ENCODE measurements at places on chromosomes 12 and 14.

DNA sequence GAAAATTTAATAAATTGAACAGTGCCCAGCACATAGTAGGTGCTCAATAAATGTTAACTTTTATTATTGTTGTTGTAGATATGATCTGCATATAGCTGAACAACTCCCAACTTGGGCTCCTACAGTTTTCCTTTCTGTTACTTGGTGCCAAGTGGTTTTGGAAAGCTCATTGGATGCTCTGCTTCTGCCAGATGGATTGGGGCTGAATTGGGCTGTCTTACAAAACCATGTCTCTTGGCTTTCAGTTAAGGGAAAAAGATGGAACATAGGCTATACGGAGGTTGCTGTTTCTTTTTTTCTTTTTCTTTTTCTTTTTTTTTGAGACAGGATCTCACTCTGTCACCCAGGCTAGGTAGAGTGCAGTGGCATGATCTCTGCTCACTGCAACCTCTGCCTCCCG lies 140.7 kb upstream of the PWP1 start:
- no peaks in the 10 kb centered on the region for H3K4me1 ChIP-seq
- no peak overlapping the region for H3K4me3 ChIP-seq
- no peak for DNase-seq
- H3K36me3 ChIP-seq: no peaks in the 10 kb centered on the region

DNA sequence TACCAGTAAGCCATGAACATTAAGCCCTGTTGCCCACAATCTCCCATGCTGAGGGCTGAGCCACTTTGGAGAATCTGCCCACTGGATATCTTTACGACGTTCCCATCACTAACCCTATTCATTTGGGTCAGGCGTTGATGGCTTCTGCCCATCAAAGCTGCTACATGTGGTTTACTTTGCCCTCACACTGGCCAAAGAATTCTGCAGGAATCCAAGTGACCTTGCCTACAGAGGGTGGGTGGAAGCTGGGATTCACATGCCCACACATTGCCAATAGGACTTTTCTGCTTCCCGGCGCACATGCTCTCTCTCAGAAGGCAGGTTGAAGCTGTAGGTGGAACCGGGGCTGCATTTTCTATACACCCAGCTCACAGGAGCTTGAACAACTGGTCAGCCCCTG lies 28.3 kb downstream of the OAS2 start:
- no peak overlapping the region for H3K4me3 ChIP-seq
- no peak overlapping the region for H3K27ac ChIP-seq
- DNase-seq: no peak
- H3K36me3 ChIP-seq: peaks cover 94% of the 10 kb centered on the region

DNA sequence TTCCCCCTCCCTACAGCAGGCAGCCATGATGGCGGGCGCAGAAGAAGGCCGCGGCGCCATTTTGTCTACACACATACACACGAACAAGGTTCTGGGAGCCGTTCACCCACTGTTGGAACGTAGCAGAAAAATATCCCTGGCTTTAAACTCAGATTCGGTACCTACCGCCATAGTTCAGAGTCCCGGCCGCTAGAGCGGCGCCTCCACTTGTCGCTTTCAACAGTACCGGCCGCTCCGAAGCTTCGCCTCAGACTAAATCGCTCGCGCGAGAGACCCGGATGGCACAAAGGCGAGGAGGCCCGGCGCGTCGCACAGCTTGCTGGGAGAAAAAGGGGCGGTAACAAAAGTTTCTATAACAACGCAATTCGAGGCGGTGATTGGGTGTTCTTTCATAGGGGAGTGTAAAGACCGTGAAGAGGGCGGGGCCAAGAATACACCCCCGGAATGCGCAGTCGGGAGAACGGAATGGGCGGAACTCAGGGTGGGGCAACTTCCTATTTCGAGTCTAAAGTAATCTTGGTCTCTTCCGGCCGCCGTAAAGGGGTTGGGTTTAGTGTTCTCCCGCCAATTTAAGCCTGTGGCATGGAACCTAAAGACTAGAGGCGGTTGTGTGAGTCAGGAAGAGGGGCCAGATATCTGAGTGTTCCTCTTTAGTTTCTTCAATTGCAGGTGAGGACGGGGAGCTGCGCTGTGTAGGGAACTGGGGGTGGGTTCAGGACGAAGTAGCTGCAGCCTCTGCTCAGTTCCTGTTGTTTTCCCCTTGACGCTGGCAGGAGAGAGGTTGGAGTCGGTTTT lies at the start of the genes KNTC1 and RSRC2:
Gene KNTC1 (plus strand): TSS at position 567 of the 795 bp plus-strand sequence. CDS start 2,815 bp downstream, outside the sequence.
Gene RSRC2 (minus strand): TSS at position 254 of the 795 bp plus-strand sequence. CDS start 83 bp downstream, at position 171.
- peaks cover 15% of the 10 kb centered on the region for H3K36me3 ChIP-seq
- H3K27ac ChIP-seq: peak within 1 kb of the TSS; percentile 99
- DNase-seq: peak; percentile 98
- peak within 1 kb of the TSS; percentile 70 for H3K4me3 ChIP-seq

GRCh38 chr12:109459247-109459646 lies 17.9 kb downstream of the KCTD10 start:
- H3K27ac ChIP-seq: no peak overlapping the region
- no peak overlapping the region for H3K4me3 ChIP-seq
- no peak for DNase-seq

GRCh38 chr14:71574976-71575375 lies 357.3 kb upstream of the RGS6 start:
- H3K36me3 ChIP-seq: no peaks in the 10 kb centered on the region
- H3K27ac ChIP-seq: no peak overlapping the region
- H3K27me3 ChIP-seq: no peaks in the 10 kb centered on the region
- no peak overlapping the region for H3K4me3 ChIP-seq
- DNase-seq: no peak

DNA sequence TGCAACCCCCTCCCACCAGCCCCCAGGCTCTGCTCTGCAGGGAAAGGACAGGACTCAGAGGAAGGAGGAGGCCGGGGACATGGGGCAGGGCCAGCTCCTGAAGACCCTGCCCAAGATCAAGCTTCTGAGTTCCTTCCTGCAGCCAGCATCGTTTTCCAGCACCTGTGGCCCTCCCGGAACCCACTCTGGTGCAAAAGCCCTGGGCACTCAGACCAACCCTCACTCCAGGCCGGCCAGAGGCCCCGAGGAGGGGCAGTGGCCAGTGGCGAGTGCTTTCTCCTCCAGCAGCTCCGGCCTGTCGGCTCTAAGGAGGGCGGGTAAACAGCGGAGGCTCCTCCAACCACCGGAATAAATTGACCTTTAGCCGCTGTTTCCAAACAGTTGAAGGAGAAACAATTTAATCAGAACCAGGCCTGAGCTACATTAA lies 10.8 kb downstream of the TMEM179 start:
- DNase-seq: no peak
- H3K27ac ChIP-seq: no peak overlapping the region
- H3K36me3 ChIP-seq: no peaks in the 10 kb centered on the region
- no peak overlapping the region for H3K4me3 ChIP-seq

DNA sequence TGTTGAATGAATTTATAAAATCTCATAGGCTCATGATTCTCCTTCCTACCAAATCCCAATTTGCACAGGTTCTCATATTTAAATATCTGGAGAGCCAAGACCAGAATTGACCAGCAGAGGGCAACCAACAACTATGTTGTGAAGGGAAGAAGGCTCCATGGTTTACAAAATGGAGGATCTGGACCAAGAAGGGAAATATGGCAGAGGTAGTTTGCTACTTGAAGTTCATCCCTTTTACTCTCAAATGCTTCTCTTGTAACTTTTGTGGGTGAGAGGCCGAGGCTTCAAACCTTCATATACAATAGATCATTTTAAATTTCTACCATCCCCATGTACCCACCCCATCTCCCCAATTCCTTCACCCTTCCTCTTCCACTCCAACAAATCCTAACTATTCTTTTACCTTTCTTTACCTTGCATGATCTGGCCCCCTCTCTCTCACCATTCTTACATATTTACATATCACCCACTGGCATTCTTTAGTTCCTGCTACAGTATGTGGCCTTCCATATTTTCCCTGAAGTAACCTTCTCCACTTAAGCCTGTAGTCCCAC lies 3.8 kb upstream of the SMARCC2 start:
- no peaks in the 10 kb centered on the region for H3K27me3 ChIP-seq
- H3K27ac ChIP-seq: no peak overlapping the region
- no peak overlapping the region for H3K4me3 ChIP-seq
- DNase-seq: peak; percentile 35
- no peaks in the 10 kb centered on the region for H3K36me3 ChIP-seq
- peaks cover 7% of the 10 kb centered on the region for H3K4me1 ChIP-seq

- H3K27ac ChIP-seq: no peak overlapping the region
- H3K36me3 ChIP-seq: no peaks in the 10 kb centered on the region
- no peaks in the 10 kb centered on the region for H3K27me3 ChIP-seq
- H3K4me1 ChIP-seq: no peaks in the 10 kb centered on the region
- DNase-seq: no peak
- no peak overlapping the region for H3K4me3 ChIP-seq
Measured at GRCh38 chr12:2673966-2674810, 120.6 kb upstream of the FKBP4 start.

- no peak overlapping the region for H3K4me3 ChIP-seq
- H3K36me3 ChIP-seq: peaks cover 32% of the 10 kb centered on the region
Measured at GRCh38 chr14:23486036-23486435, 16.5 kb downstream of the NGDN start.

- H3K27me3 ChIP-seq: no peaks in the 10 kb centered on the region
- no peak overlapping the region for H3K4me3 ChIP-seq
- H3K36me3 ChIP-seq: no peaks in the 10 kb centered on the region
- H3K4me1 ChIP-seq: no peaks in the 10 kb centered on the region
Measured at GRCh38 chr12:93080452-93080851, 151.4 kb upstream of the EEA1 start.

- peaks cover 47% of the 10 kb centered on the region for H3K36me3 ChIP-seq
- no peak for DNase-seq
- no peak overlapping the region for H3K27ac ChIP-seq
- H3K4me3 ChIP-seq: no peak overlapping the region
- H3K4me1 ChIP-seq: no peaks in the 10 kb centered on the region
Measured at GRCh38 chr12:68828672-68829068, 20.7 kb downstream of the MDM2 start.

DNA sequence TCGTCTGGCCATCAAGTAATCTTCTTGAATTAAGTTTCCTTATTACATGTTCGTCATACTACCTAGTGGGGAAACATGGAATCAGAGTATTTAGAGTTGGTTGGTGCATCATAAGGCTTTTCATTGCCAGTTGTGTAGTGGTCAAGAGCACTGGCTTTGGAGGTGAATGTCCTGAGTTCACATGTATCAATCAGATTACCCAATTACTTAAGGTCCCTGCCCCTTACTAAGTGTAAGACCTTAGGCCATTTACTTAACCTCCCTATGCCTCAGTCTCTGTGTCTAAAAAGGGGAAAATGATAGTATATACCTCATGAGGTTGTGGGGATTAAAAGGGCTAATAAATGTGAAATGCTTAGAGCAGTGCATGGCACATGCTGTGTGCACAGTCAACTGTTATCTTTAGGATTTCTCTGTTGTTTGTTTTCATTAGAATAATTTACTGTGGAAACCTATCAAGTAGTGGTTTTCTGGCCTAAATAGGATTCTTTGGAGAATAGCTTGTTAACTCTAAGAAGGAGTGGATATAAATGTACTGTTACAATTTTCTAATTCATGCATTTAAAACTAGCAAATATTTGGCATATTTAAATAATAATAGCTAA lies 27.0 kb downstream of the MSRB3 start:
- H3K4me3 ChIP-seq: no peak overlapping the region
- H3K4me1 ChIP-seq: no peaks in the 10 kb centered on the region
- no peaks in the 10 kb centered on the region for H3K36me3 ChIP-seq
- DNase-seq: no peak

- H3K27ac ChIP-seq: no peak overlapping the region
- no peaks in the 10 kb centered on the region for H3K27me3 ChIP-seq
Measured at GRCh38 chr14:45679853-45680252, 426.9 kb upstream of the MIS18BP1 start.

GRCh38 chr14:60196291-60196690 lies 31.1 kb upstream of the DHRS7 start:
- DNase-seq: no peak
- H3K4me3 ChIP-seq: no peak overlapping the region
- H3K36me3 ChIP-seq: no peaks in the 10 kb centered on the region
- no peaks in the 10 kb centered on the region for H3K4me1 ChIP-seq
- no peak overlapping the region for H3K27ac ChIP-seq

GRCh38 chr14:44945264-44945663 lies 16.5 kb downstream of the KLHL28 start:
- H3K27me3 ChIP-seq: no peaks in the 10 kb centered on the region
- H3K4me1 ChIP-seq: no peaks in the 10 kb centered on the region
- peaks cover 9% of the 10 kb centered on the region for H3K36me3 ChIP-seq
- DNase-seq: no peak

GRCh38 chr12:112170376-112170775 lies 45.0 kb downstream of the TRAFD1 start:
- no peak for DNase-seq
- no peak overlapping the region for H3K4me3 ChIP-seq
- H3K27ac ChIP-seq: no peak overlapping the region
- no peaks in the 10 kb centered on the region for H3K27me3 ChIP-seq
- H3K4me1 ChIP-seq: no peaks in the 10 kb centered on the region

DNA sequence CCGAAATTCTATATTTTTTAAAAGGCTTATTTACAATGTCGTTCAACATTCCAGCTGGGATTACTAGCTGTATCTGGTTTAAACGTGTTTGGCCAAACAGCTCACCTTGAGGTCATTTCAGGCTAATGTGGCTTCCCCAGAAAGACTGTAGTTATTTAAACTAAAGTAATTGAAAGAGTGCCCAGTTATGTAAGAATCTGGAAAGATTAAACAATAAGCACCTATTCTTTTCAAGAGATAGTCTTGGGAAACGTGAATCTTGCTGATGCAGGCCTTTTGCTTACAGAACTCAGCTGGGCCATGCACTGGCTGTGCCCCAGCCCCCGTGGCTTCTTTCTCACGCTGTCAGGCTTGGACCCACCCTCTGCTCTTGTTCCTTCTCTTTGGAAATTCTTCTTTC lies 24.4 kb downstream of the GLRX5 start:
- no peak for DNase-seq
- H3K27ac ChIP-seq: no peak overlapping the region
- H3K4me3 ChIP-seq: no peak overlapping the region
- no peaks in the 10 kb centered on the region for H3K36me3 ChIP-seq
- H3K27me3 ChIP-seq: no peaks in the 10 kb centered on the region
- no peaks in the 10 kb centered on the region for H3K4me1 ChIP-seq

DNA sequence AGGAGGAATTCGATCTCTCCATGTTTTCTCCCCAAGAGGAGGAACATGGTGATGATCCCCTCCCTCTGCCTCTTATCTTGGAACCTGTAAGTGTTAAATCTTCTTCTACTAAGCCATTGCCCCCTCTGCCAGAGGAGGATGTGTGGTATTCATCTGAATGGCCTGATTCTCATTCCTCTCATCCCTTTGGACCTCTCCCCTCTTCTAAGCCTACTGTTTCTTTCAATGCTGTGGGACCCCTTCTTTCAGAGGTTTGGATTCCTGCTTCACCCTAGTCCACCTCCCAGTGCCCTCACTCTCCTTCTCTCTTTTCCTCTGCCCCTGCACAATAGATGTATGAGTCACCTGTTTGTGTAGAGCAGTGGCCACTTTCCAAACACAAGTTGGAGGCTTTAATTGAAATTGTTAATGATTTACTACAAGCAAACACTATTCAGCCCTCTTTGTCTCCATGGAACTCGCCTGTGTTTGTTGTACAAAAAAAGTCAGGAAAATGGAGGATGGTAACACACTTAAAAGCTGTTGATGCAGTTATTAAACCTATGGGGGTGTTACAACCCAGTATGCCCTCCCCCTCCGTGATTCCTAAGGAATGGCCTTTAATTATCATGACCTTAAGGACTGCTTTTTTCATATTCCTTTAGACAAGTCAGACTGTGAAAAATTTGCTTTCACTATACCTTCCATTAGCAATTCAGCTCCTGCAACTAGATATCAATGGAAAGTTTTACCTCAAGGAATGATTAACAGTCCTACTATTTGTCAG lies 192.1 kb upstream of the ALG10B start:
- no peaks in the 10 kb centered on the region for H3K36me3 ChIP-seq
- no peak for DNase-seq
- H3K4me1 ChIP-seq: no peaks in the 10 kb centered on the region
- H3K27me3 ChIP-seq: no peaks in the 10 kb centered on the region
- no peak overlapping the region for H3K27ac ChIP-seq

GRCh38 chr12:67692966-67693365 lies 44.4 kb downstream of the DYRK2 start:
- H3K4me3 ChIP-seq: no peak overlapping the region
- no peaks in the 10 kb centered on the region for H3K36me3 ChIP-seq
- H3K27me3 ChIP-seq: no peaks in the 10 kb centered on the region

Data from effector memory CD4-positive, alpha-beta T cell (primary cell).